ENCODE measurements at places on chromosomes 7 and 10. TPM values are rescaled to one million over a fixed set of nuclear protein-coding genes. Genes with fewer than 3 reads are reported as not detected.

GRCh38 chr7:87564296-87564963 lies 36.3 kb downstream of the ABCB1 start:
- no peak for DNase-seq

DNA sequence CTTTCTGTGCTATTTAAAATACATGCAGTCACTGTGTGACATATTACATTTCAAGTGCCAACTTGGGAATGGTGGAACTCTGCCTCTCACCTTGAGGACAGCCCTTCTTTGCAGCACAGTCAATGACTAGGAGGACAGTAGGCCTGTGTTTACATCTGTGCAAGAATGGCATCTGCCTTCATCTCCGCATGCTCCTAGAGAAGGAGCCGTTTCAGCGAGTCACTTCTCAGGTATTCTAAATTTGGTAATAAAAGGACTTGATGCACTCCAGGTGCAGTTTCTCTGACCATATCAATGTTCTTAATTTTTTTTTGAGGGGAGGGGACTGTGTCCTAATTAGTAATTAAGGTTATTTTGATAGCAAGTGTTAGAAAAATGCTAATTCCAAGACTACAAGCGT lies 128.9 kb downstream of the SDK1 start:
- DNase-seq, result no peak

- no peak for DNase-seq
Observed at GRCh38 chr10:133006202-133006601, 63.8 kb upstream of the CFAP46 start.

Gene PTN
- 1.9 TPM for total RNA-seq

DNA sequence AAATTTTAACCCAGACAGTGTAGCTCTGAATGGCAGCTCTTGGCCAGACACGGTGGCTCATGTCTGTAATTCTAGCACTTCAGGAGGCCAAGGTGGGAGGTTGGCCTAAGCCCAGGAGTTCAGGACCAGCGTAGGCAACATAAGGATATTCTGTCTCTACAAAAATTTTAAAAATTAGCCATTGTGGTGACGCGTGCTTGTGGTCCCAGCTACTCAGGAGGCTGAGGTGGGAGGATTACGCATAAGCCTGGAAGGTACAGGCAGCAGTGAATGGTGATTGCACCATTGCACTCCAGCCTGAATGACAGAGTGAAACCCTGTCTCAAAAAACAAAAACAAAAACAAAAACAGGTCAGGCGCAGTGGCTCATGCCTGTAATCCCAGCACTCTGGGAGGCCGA lies 50.0 kb downstream of the SUFU start:
- no peak for DNase-seq

DNA sequence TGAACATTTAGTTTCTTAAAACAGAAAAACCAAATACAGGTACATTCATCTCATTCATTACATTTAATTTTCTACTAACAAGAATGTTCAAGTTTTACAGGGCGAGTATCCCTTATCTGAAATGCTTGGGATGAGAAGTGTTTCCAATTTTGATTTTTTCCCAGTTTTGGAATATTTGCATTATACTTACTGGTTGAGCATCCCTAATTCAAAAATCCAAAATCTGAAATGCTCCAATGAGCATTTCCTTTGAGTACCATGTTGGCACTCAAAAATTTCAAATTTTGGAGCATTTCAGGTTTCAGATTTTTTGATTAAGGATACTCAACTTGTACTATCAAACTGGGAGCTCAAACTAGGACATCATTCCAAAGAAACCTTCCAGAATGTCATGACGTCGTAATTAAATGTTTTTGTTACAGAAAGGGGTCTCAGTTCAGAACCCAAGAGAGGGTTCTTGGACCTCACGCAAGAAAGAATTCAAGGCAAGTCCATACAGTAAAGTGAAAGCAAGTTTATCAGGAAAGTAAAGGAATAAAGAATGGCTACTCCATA lies 90.8 kb upstream of the PIK3CG start:
- no peak for DNase-seq

Gene POM121
- 28.2 TPM for total RNA-seq

Gene OR6B1
- not detected for total RNA-seq

Gene CASP2
- 19.7 TPM for total RNA-seq

GRCh38 chr7:99141841-99142726 lies 1.8 kb downstream of the SMURF1 start:
- no peak for DNase-seq

Gene FKBP6
- total RNA-seq, result not detected

GRCh38 chr7:156559001-156559400 lies 81.6 kb upstream of the RNF32 start:
- DNase-seq, result no peak

Gene RSPH10B2
- not detected for total RNA-seq

- no peak for DNase-seq
Observed at GRCh38 chr10:6114805-6115341, 26.0 kb downstream of the RBM17 start.

Gene VPS37D
- 6.9 TPM for total RNA-seq

Gene PTPRN2
- 13.0 TPM for total RNA-seq

DNA sequence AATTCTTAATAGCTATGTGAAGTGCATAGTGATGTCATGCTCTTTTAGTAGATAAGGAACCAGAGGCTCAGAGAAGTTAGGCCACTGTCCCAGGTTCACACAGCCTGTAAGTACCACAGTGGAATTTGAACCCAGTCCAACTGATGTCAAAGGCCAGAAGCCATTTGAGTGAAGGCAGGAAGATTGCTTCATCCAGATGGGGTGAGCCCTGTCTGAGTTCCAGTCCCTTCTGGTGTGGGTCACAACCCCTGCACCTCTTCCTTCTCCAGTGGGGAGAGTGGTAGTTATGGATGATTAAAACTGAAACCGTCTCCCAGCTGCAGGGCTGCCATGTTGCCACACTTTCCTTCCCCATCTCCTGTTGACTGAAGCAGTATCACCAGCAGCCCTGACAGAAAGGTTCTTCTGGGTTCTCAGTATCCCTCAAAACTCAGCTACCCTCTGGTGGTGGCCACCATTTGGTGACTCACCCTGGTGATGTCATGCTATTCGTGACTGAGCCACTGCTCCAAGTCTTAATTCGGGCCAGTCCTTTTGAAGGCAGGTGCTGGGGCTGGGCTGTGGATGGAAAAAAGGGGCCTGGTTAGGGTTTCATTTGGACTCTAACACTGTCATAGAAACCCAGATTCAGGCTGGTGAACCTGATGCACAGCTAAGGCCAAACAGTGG lies 1.5 kb upstream of the C10orf95 start:
- no peak for DNase-seq

Data from glomerular endothelial cell (primary cell).